Activated CD4-positive, alpha-beta T cell treated with anti-CD3 and anti-CD28 coated beads, Interleukin-2, amount 50 U/mL, for 16 hours (primary cell): ENCODE measurements at places on chromosomes 3 and 15.

- DNase-seq, result no peak
These were observed 22.5 kb downstream of the RIOX2 start for GRCh38 chr3:97949743-97950142.

- no peak for DNase-seq
These were observed 169.5 kb upstream of the SMAD3 start for GRCh38 chr15:66895794-66896453.

- DNase-seq, result peak; percentile 22
These were observed 155.8 kb upstream of the GADL1 start for GRCh38 chr3:31050296-31050695.

GRCh38 chr15:99125061-99125891, 20.4 kb downstream of the SYNM start:
- no peak for DNase-seq

GRCh38 chr15:50558012-50558411, 11.5 kb upstream of the USP50 start:
- DNase-seq, result no peak

DNA sequence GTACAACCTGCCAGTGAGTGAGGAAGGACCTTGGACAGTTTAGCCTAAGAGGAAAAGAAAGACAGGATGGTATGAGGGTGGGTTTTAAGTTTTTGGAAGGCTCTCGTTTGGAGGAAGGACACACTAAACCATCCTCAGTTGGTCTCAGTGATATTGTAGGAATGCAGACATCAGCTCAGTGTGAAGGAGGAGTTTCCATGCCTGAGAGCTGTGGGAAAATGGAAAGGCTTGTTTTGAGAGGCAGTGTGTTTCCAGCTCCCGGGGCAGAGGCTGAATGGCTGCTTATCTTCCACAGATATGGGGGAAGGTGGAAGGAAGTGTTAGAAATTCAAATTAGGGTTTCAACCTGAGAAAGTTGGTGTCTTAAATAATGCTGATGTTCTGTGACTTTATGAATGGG, 89.6 kb upstream of the MYZAP start:
- no peak for DNase-seq

DNA sequence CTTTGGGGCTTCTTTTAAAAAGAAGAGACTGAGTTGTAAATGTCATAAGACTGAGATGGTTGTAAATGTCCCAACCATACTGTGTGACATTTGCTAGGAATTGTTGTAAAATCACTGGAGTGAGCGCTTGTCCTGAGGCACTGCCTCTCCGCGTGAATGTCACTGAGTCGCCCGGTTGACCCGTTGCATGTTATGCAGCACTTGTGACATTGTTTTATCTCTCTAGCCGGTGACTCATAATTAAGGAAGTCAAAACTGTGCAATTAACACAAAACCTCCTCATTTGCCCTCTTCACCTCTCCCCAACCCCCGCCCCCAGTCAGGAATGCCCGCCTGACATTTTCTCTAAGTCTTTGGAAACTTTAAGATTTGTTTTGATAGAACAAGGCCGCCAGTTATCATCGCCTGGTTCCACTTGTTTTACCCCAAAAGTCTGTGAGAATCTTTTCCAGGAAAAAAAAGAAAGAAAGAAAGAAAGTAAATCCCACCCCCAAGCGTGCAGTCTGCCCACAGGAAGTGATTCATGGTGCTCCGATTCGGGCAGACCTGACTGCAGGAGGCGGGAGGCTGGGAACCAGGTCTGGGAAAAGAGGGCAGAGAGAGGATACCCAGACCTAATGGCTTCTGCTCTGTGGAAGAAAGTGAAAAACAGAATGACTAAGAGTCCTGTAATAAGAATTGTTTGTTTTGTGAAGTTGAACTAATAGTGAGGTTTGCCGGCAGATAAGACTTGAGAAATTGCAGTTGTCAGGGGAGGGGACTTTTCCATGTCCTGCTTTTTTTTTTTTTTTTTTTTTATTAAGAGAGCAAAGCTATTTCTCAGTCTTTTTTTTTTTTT, 84.8 kb downstream of the SMAD3 start:
- peak; percentile 58 for DNase-seq

- peak; percentile 86 for DNase-seq
These were observed 136.9 kb upstream of the TOPAZ1 start for GRCh38 chr3:44104668-44105321.

DNA sequence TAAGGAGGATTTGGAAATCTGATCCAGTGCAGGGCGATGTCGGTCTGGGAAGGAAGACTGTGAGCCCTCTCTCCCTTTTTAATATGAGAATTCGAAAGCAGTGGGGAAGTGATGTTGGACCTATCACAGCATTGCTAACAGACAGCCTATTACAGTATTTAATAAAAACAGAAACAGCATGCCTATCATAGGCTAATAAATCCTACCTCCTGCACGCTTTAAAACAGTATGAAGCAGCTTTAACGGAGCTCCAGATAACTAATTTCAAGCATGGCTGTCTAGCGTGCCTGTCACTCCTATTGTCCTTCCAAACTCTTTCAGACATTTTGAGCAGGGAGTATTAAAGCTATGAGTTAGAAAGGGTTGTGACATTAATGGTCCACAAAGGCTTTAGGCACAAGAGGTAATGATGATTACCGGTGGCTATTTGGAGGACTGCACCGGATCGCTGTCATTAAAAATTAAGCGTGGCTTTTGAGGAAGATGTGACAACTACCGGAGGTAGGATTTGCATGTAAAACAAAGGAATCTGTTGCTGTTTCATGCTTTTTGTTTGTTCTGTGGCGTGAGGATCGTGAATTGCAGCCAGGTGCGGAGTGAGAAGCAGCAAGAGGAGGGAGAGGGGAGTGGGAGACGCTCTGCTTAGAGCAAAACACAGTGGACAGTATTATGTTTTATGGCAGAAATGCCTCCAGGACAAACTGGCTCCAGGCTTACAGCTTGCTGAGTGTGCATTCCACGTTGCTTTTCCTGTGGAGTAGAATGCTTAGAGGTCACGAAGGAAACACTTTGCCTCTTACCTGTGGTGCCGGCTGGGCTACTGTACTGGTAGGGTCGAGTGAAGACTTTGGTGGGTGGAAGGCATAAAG, at the start of gene KCNMB2:
Gene KCNMB2, plus strand, starts transcription at position 226 of the 869 bp plus-strand sequence.
- no peak for DNase-seq

DNA sequence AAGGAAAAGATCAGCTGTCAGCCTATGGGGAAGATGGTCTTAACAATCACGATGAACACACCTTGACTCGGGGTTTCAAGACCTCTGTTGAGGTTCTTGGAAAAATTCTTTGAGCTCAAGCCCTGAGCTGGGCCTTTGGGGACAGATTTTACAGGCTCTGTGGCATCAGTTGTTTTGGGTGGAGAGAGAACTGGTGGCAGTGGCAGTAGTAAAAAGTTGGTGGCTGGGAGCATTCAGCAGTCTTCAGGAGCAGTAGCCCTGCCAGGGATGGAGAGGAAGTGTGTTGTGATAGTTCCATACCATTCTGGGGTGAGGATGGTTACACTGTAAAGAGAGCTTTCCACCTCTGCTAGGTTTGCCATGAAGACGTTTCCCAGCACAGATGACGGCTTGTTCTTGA, 4.9 kb upstream of the KY start:
- DNase-seq, result no peak

DNA sequence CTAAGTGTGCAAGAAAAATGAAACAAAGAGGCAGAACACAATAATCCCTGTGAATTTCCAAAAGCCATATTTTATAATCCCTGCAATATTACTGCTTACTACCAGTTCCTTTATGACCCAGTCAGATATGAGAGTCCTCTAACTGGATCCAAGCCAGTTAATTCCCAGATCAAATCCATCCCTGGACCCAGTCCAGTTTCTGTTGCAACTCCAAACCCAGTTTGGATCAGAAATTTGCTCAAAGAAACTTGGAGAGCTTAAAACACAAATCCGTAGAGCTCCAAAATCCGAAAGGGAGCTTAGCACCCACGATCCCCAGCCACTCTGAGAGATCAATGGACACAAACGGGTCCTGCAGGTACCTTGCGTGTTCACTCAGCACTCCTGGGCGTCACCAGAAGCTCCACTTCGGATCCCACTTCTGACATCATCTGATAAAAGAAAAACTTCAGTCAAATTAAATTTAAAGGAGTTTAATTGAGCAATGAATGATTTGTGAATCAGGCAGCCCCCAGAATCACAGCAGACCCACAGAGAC, 32.6 kb upstream of the THUMPD3 start:
- DNase-seq, result no peak

DNA sequence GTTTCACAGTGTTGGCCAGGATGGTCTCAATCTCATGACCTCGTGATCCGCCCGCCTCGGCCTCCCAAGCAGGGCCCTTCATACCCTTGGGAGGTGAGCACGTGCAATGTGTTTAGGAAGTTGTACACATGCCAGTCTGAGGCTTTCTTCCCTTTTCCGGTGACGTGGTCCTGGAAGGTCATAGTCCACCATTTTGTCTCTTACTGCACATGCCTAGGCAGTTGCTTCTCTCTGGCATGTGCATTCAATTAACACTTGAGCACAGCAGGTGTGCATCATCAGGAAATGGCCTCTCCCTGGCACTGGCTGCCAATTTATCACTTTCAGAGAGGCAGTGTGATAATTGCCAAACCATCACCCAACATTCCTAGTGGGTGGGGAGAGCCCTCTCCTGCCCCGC, 21.7 kb upstream of the SELENOK start:
- DNase-seq, result no peak

DNA sequence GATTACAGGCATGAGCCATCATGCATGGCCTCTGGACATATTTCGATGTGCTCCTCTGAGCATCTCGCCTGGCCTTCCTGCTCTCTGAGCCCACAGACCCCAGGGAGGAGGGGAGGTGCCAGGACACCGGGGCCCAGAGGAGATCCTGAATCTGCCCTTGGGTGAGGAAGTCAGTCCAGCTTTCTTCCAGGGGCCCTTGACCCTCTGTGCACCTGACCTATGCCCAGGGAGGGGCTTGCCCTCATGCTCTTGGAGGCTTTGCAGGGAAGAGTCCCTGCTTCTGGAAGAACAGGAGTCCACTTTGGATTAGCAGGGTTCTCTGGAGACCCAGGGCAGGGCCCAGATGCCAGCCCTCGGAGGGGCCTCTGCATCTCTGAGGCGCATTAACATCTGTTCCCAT, 1.4 kb downstream of the ACSBG1 start:
- DNase-seq, result no peak

GRCh38 chr3:125002414-125003368, 53.1 kb downstream of the HEG1 start:
- no peak for DNase-seq

GRCh38 chr3:175798326-175798725, 939.2 kb downstream of the NAALADL2 start:
- DNase-seq, result no peak

- no peak for DNase-seq
These were observed 276.6 kb upstream of the THBS1 start for GRCh38 chr15:39304201-39304841.

- no peak for DNase-seq
These were observed 96.3 kb downstream of the ZNF385D start for GRCh38 chr3:21654662-21655061.

DNA sequence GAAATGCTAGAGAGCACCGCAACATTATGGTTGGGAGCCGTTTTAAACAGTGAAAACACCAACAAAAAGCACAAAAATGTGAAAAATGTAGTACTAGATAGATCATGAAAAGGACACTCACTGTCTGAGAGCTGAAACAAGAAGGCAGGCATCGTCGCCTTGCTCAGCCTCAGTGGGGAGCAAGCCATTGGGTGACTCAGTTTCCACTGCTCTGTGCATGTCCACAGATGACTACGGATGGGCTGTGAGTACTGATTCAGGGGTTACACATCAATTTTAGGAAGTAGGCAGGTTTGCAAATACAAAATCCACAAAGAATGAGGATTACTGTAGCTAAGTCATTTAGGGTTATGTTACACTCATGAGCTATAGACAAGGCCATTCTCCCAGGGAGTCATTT, 10.8 kb downstream of the NOX5 start:
- no peak for DNase-seq

- DNase-seq, result no peak
These were observed 79.0 kb downstream of the CHD2 start for GRCh38 chr15:92979011-92979701.

GRCh38 chr3:139715743-139716360, 38.1 kb upstream of the NMNAT3 start:
- no peak for DNase-seq

- no peak for DNase-seq
These were observed 139.0 kb downstream of the PGPEP1L start for GRCh38 chr15:98868564-98868963.

GRCh38 chr3:188941103-188941502, 230.7 kb upstream of the TPRG1 start:
- no peak for DNase-seq

DNA sequence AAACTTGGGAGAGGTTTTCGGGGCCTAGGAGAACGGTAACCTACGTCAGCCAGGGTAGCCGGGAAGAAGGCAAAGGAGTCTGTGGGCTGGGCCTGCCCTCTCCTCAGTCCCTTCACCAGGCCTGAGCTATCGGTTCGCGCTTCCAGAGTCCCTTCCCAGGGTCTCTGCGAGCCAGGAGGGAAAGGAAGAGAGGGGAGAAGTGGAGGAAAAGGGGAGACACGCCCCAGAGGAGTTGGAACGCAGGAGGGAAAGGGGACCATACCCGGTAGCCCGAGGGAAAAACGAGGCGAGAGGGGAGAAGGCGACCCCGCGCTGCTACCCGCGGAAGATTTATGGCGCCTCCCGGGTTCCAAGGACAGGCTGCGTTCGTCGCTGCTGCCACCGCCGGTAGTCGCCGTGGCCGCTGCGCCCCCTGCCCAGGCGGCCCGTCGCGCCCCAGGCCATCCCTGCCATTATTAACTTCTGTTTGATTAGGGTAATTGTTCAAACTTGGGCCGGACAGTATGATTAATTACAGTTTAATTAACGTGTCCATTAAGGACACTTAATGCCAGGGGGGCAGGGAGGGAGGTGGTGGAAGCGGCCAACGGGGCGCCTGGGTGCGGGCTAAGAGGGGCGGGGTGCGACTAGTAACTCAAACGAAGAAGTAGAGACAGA, 3.4 kb upstream of the SKOR1 start:
- DNase-seq, result no peak

DNA sequence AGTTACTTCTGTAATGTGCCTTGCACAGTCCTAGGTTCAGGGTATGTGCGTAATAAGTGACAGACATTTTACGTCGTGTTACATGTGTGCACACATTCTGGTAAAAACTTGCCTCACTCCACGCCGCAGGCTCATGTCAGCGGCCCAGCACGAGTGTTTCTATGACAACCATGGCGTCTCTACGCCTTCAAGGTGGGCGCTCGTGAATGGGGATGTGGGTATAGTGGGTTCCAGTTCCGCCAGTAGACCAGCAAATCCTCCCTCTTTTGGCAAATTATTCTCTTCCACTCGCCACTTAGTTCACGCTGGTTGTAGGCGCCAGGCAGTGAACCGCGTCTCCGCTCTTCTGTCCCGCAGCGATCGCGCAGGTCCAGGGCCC, 40.3 kb downstream of the CHST14 start:
- DNase-seq, result no peak
